Stomach (tissue), 19 donors: ENCODE measurements at places on chromosomes 2 and 18. TPM values are rescaled to one million over a fixed set of nuclear protein-coding genes. Genes with fewer than 3 reads are reported as not detected.
A peak's percentile ranks its signal among the peaks of the same experiment; 100 is the strongest.

NUP35 gene
- total RNA-seq, result 24.6 TPM

EML6 gene
- 1.8 TPM for total RNA-seq

- H3K36me3 ChIP-seq, result no peaks in the 10 kb centered on the region
- no peak overlapping the region for H3K4me3 ChIP-seq
- H3K27ac ChIP-seq, result no peak overlapping the region
- no peaks in the 10 kb centered on the region for H3K4me1 ChIP-seq
Observed at GRCh38 chr2:200235533-200235932, 71.0 kb upstream of the SPATS2L start.

- H3K27ac ChIP-seq, result no peak overlapping the region
- H3K4me3 ChIP-seq, result no peak overlapping the region
- no peaks in the 10 kb centered on the region for H3K4me1 ChIP-seq
- no peaks in the 10 kb centered on the region for H3K27me3 ChIP-seq
- DNase-seq, result no peak
Observed at GRCh38 chr2:51299370-51299769, 267.4 kb upstream of the NRXN1 start.

DNA sequence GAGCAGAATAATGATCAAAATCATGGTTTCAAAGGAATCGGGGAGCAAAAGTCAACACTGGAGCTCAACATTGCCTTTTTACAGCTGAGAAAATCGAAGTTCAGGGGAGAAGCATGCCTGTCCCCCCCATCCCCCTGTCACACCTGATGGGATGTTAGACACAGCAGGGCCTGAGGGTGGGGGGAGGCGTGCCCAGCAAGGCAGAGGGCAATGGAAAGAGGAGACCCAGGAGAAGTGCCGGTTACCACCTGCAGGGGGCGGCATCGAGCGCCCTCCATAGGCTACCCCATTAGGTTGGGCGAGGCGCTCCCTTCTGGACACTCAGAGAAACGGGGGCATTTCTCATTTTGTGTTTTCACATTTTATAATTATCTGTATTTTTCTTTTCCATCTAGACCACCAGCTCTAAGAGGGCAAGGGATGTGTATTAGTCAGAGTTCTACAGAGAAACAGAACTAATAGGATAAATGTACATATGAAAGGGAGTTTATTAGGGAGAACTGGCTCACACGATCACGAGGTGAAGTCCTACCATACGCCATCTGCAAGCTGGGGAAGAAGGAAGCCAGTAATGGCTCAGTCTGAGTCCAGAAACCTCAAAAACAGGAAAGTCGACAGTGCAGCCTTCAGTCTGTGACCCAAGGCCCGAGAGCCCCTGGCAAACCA lies 271.3 kb downstream of the LRATD1 start:
- no peaks in the 10 kb centered on the region for H3K27me3 ChIP-seq
- H3K36me3 ChIP-seq, result no peaks in the 10 kb centered on the region
- H3K4me1 ChIP-seq, result no peaks in the 10 kb centered on the region
- H3K27ac ChIP-seq, result no peak overlapping the region
- peak; percentile 41 for DNase-seq

NPAS2 gene
- total RNA-seq, result 21.0 TPM

DNA sequence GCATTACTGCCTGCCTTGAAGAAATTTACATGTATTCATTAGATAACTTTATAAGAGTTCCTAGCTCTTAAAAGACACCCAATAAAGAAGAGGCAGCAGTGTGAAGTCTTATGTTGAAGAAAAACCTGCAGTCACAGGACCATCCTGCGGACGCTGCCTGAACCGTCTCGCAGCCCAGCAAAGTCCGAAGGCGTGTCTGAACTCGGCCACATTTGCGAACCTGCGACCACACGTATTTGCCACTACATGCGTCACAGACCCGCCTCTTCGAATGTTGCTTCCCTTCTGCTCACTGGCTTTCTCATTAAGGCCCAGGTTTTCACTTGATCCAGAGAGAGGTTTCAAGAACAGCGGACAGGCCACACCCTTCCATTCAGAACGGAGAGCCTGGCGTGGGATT lies 41.2 kb downstream of the CNGA3 start:
- no peaks in the 10 kb centered on the region for H3K4me1 ChIP-seq
- H3K4me3 ChIP-seq, result no peak overlapping the region
- DNase-seq, result no peak

C1QL2 gene
- total RNA-seq, result not detected

CD207 gene
- total RNA-seq, result not detected

CAPN14 gene
- not detected for total RNA-seq

GRCh38 chr2:232454630-232455029 lies 1.3 kb upstream of the ALPI start:
- H3K36me3 ChIP-seq, result no peaks in the 10 kb centered on the region
- no peak overlapping the region for H3K4me3 ChIP-seq
- no peaks in the 10 kb centered on the region for H3K4me1 ChIP-seq
- no peak overlapping the region for H3K27ac ChIP-seq
- no peak for DNase-seq

DNA sequence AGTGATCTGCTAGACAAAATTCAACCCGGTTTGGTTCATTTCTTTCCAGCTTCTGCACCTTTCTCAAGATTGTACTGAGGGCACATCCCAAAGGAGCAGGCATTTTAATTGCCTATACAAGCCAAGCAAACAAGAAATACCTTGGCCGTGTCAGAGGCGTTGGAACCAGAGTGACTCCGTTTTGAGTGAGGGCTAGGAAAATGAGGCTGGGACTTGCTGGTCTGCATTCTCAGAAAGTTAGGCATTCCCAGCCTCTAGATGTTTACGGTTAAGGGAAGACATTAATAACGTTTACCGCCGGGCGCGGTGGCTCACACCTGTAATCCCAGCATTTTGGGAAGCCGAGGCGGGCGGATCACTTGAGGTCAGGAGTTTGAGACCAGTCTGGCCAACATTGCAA lies 1.5 kb upstream of the GEMIN6 start:
- no peak overlapping the region for H3K27ac ChIP-seq
- H3K4me1 ChIP-seq, result peaks cover 7% of the 10 kb centered on the region
- H3K4me3 ChIP-seq, result no peak overlapping the region
- DNase-seq, result no peak
- H3K27me3 ChIP-seq, result no peaks in the 10 kb centered on the region
- peaks cover 14% of the 10 kb centered on the region for H3K36me3 ChIP-seq

GRCh38 chr2:84238907-84239306 lies 220.2 kb downstream of the SUCLG1 start:
- no peak overlapping the region for H3K4me3 ChIP-seq
- no peaks in the 10 kb centered on the region for H3K27me3 ChIP-seq
- no peaks in the 10 kb centered on the region for H3K36me3 ChIP-seq
- H3K4me1 ChIP-seq, result no peaks in the 10 kb centered on the region
- H3K27ac ChIP-seq, result no peak overlapping the region
- DNase-seq, result no peak

DNA sequence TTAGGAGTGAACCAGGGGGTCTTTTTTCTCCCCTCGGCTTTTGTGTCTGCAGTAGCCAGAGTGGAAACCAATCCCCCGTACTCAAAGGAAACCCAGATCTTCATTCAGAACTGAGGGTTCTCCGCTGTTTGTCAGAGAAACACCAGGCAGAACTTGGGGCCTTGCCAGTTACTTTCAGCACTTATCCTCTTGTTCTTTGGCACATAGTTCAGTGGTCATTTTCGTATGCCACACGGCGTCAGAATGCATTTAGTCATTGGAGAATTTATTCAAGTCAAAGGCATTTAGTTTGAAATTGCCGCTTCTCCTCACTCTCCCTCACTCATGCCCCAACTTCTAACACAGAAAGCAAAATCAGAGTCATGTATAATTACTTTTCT lies 102.9 kb downstream of the CABLES1 start:
- peak; percentile 27 for DNase-seq
- H3K4me1 ChIP-seq, result peaks cover 26% of the 10 kb centered on the region
- no peaks in the 10 kb centered on the region for H3K27me3 ChIP-seq
- H3K27ac ChIP-seq, result peak overlapping the region; percentile 82

- no peak for DNase-seq
- no peak overlapping the region for H3K27ac ChIP-seq
- H3K36me3 ChIP-seq, result no peaks in the 10 kb centered on the region
- peaks cover 9% of the 10 kb centered on the region for H3K4me1 ChIP-seq
- no peak overlapping the region for H3K4me3 ChIP-seq
Observed at GRCh38 chr2:133506996-133507395, 61.3 kb downstream of the NCKAP5 start.

RNF181 gene
- total RNA-seq, result 143 TPM

- no peaks in the 10 kb centered on the region for H3K36me3 ChIP-seq
- no peak for DNase-seq
- no peak overlapping the region for H3K27ac ChIP-seq
- no peaks in the 10 kb centered on the region for H3K4me1 ChIP-seq
- no peaks in the 10 kb centered on the region for H3K27me3 ChIP-seq
Observed at GRCh38 chr2:16763056-16763455, 97.4 kb upstream of the CYRIA start.

CKAP2L gene
- total RNA-seq, result 2.0 TPM

FAM228A gene
- not detected for total RNA-seq

CMPK2 gene
- total RNA-seq, result 8.3 TPM

DNA sequence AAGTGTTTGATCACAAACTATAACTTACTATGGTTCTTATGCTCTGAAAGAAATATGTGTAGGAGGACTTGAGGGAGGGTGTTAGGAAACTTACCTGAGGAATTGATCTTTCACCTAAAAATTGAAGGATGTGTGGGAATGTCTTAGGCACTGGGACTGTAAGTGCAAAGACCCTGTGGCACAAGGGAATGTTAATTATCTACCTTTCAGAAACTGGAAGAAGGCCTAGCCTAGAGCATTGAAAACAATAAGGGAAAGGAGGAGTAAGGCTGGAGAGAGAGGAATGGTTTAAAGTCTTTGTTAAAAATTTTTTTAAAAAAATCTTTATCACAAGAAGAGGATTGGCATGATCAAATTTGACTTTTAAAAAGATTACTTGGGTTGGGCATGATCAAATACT lies 7.9 kb downstream of the AFTPH start:
- DNase-seq, result no peak
- H3K27ac ChIP-seq, result no peak overlapping the region
- no peak overlapping the region for H3K4me3 ChIP-seq
- H3K27me3 ChIP-seq, result no peaks in the 10 kb centered on the region
- H3K4me1 ChIP-seq, result no peaks in the 10 kb centered on the region
- H3K36me3 ChIP-seq, result peaks cover 4% of the 10 kb centered on the region

LINC00305 gene
- not detected for total RNA-seq

GRCh38 chr2:14039134-14039533 lies 593.4 kb upstream of the LRATD1 start:
- H3K36me3 ChIP-seq, result no peaks in the 10 kb centered on the region
- H3K4me3 ChIP-seq, result no peak overlapping the region
- H3K4me1 ChIP-seq, result no peaks in the 10 kb centered on the region
- no peak for DNase-seq
- H3K27me3 ChIP-seq, result no peaks in the 10 kb centered on the region
- no peak overlapping the region for H3K27ac ChIP-seq

DNA sequence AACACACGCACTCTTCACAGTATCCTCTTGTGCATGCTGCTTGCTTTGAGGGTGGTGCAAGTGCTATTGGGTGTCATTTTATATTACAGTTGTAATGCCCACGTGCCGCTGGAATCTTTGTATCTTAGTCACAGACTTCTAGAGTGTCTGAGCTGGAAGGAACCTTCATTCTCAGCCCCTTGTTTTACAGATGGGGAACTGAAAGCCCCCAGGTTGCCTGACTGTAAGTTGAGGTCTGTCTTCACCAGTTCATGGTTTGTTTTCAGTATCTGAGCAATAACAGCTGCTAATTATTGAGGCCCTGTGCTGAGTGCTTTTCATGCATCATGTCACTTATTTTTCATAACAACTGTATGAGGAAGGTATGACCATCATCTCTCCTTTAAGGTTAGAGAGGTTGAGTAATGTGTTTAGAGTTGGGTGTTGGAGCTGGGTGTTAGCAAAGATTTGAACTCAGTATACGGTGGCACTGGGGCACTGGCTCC lies 77.0 kb downstream of the PRKCE start:
- no peaks in the 10 kb centered on the region for H3K36me3 ChIP-seq
- H3K4me1 ChIP-seq, result peaks cover 8% of the 10 kb centered on the region
- H3K4me3 ChIP-seq, result no peak overlapping the region
- no peak for DNase-seq

- no peak overlapping the region for H3K27ac ChIP-seq
- H3K4me3 ChIP-seq, result no peak overlapping the region
- H3K36me3 ChIP-seq, result no peaks in the 10 kb centered on the region
- no peaks in the 10 kb centered on the region for H3K27me3 ChIP-seq
- H3K4me1 ChIP-seq, result no peaks in the 10 kb centered on the region
Observed at GRCh38 chr2:38433607-38433975, 56.5 kb upstream of the ATL2 start.

GRCh38 chr2:55169359-55169758 lies 62.7 kb downstream of the CLHC1 start:
- H3K27ac ChIP-seq, result no peak overlapping the region
- H3K36me3 ChIP-seq, result no peaks in the 10 kb centered on the region
- H3K27me3 ChIP-seq, result no peaks in the 10 kb centered on the region
- no peak overlapping the region for H3K4me3 ChIP-seq
- peaks cover 38% of the 10 kb centered on the region for H3K4me1 ChIP-seq

GRCh38 chr18:47946889-47947288 lies 16.4 kb upstream of the SMAD2 start:
- H3K27me3 ChIP-seq, result no peaks in the 10 kb centered on the region
- no peak overlapping the region for H3K4me3 ChIP-seq
- H3K27ac ChIP-seq, result no peak overlapping the region
- H3K36me3 ChIP-seq, result no peaks in the 10 kb centered on the region
- no peaks in the 10 kb centered on the region for H3K4me1 ChIP-seq

CYBRD1 gene
- total RNA-seq, result 74.5 TPM

GRCh38 chr2:182586426-182586825 lies 129.6 kb upstream of the DNAJC10 start:
- DNase-seq, result no peak
- no peaks in the 10 kb centered on the region for H3K4me1 ChIP-seq
- no peak overlapping the region for H3K4me3 ChIP-seq
- no peaks in the 10 kb centered on the region for H3K27me3 ChIP-seq

GCKR gene
- total RNA-seq, result 33.2 TPM
